ELR (cell line): ENCODE measurements at places on chromosomes 1 and 21.
A peak's percentile ranks its signal among the peaks of the same experiment; 100 is the strongest.

DNA sequence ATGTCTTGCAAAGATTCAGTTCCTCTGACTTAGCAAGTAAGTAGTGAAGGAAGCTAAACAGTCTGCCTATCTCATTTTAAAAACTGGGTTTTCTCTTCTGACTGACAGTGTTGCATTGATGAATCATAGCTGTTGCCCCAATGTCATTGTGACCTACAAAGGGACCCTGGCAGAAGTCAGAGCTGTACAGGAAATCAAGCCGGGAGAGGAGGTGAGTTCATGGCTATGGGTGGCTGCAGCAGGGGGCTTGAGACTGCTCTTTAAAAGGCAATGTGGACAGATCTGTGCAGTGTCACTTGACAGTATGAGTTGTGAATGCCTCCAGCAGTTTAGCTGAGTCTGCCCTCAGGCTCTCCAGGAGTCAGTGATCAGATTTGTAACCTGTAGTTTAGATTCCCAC lies 46.6 kb downstream of the SMYD2 start:
- no peak for DNase-seq

GRCh38 chr1:153390938-153391710 lies at the start of gene S100A8:
TSS of gene S100A8 (minus strand) at chr1:153391073. CDS start at chr1:153390535, 538 bp downstream.
- no peak for DNase-seq

DNA sequence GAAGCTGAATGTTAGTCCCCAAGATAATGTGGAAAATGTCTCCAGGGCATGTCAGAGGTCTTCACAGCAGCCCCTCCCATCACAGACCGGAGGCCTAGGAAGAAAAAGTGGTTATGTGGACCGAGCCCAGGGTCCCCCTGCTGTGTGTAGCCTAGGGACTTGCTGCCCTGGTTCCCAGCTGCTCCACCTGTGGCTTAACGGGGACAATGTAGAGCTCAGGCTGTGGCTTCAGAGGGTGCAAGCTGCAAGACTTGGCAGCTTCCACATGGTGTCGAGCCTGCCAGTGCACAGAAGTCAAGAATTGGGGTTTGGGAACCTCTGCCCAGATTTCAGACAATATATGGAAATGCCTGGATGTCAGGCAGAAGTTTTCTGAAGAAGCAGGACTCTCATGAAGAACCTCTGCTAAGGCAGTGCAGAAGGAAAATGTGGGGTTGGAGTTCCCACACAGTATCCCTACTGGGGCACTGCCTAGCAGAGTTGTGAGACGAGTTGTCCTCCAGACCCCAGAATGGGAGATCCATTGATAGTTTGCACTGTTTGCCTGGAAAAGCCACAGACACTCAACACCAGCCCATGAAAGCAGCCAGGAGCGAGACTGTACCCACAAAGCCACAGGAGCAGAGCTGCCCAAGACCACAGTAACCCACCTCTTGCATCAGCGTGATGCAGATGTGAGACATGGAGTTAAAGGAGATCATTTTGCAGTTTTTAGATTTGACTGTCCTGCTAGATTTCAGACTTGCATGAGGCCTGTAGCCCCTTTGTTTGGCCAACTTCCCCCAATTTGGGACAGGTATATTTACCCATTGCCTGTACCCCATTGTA lies 204.9 kb downstream of the MRPL39 start:
- DNase-seq, result no peak

- no peak for DNase-seq
Observed at GRCh38 chr1:229155472-229155871, 115.4 kb upstream of the RAB4A start.

- DNase-seq, result no peak
Observed at GRCh38 chr21:42608446-42608845, 45.0 kb upstream of the PDE9A start.

GRCh38 chr1:234875953-234876855 lies 252.4 kb downstream of the TOMM20 start:
- no peak for DNase-seq

DNA sequence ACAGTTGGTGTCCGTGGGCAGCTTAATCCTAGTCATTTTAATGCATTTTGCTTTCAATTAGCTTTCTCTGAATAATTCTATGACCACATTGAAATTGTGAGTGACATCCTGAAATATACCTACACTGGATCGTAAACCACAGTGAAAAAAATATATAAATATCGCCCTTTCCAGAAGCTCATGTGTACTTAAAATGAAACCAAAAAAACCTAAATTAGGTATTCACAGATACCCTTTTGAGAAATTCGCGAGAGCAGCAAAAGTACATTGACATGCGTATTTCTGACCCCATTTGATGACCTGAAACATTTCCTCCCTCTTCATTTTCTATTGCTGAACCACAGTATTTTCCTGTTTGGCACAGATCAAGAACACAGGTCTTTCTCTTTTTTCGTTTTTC lies 253.8 kb downstream of the LTN1 start:
- no peak for DNase-seq

GRCh38 chr1:110538921-110539320 lies 19.9 kb upstream of the KCNA10 start:
- DNase-seq, result no peak

DNA sequence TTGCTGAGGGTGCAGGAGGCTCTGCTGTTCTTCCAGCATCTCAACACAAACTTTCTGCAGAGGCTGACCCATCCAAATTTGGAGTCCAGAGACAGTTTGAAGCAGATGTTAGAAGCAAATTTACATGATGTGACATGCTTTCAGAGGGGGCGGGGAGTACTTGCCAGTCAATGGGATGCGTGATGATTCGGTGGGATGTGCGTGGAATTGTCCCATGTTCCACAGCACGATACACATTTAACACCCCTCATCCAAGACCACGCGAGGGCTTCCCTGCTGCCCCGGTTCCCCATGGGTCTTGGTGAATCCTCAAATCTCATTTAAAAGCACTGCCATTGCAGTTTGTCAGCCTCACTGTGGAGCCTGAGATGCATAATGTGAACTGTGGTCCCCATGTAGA lies 78.6 kb upstream of the TLR5 start:
- no peak for DNase-seq

GRCh38 chr1:84373436-84374141 lies 24.7 kb upstream of the DNASE2B start:
- no peak for DNase-seq

GRCh38 chr1:20367626-20368025 lies 77.0 kb downstream of the VWA5B1 start:
- DNase-seq, result no peak

GRCh38 chr1:169128562-169128961 lies 22.1 kb downstream of the ATP1B1 start:
- no peak for DNase-seq

GRCh38 chr1:96048572-96049212 lies 672.9 kb upstream of the PTBP2 start:
- no peak for DNase-seq

DNA sequence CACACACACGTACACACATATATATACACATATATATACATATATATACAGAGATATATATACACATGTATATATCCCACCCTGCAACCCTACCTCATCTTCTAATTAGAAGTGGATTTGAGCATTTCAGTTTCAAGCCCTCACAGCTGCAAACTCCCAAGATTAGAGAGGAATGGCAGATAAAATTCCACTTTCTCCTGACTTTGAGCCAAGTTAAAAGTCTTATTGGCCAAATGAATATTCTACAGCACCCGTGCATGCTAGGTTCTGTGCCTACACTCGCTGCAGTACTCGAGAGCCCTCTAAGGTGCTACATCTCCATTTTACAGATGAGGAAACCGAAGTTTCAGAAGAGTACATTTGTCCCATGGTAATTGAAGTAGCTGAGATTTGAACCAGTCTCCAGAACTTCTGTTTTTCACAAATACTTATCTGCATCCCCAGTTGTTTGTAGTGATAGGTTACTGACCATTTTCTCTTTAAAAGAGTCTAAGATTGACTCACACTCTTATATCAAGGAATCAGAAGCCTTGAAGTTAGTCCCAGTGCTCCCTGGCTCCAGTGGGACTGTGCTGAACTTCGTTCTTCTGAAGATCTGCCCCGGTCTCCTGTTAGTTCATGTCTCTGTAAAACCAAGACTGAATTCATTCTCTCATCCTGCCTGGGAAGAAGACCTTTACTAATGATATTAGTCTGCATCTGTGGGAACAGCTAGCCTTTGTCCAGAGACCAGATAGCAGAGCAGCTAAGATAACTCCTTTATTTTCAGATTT lies 292.1 kb downstream of the TM2D1 start:
- no peak for DNase-seq

- peak; percentile 50 for DNase-seq
Observed at GRCh38 chr1:91278754-91279153, 125.9 kb downstream of the HFM1 start.

DNA sequence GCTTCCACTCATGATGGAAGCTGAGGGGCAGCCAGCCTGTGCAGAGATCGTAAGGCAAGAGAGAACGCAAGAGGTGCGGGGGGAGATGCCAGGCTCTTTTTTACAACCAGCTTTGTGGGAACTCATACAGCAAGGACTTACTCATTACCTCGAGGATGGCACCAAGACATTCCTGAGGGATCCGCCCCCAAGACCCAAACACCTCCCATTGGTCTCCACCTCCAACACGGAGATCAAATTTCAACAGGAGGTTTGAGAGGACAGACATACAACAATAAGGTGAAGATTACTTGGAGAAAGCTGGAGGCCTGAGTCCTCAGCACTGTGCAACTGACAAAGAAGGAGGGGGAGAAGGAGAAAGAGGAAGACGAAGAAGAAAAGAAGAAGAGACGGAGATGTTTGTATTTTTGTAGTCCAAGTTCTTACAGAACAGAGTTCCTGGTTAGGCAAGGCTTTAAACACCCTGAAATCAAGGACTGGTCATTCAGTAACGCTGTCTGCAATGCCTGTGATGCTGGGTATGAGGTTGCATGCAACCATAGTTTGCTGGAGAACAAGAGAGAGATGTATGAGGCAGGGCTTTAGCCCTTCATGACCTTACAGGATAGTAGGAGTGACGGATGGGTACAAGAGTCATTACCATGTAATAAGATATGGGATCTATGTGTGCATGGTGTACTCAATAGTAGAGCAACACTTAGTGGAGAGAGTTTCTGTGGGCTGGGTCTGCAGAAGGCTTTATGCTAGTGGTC lies 19.7 kb upstream of the GALNT2 start:
- peak; percentile 2 for DNase-seq

DNA sequence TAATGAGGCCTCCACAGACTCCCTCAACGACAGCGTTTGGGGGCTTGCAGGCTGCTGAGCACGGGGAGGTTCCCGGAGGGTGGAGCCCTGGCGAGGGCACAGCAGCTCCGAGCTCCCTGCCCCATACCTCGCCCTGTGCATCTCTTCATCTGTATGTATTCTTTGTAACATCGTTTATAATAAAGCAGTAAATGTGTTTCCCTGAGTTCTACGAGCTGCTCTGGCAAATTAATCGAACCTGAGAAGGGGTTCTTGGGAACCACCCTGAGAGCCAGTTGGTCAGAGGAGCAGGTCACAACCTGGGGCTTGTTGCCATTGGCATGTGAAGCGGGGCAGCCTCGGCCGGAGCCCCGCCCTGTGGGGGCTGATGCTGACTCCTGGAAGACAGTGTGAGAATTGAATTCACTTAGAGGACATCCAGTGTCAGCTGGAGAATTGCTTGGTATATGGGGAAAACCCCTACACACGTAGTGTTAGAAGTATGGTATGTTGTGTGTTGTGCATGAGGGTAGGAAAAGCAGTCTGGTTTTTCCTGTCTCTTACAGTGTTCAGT lies 11.5 kb downstream of the SLC37A1 start:
- DNase-seq, result no peak

DNA sequence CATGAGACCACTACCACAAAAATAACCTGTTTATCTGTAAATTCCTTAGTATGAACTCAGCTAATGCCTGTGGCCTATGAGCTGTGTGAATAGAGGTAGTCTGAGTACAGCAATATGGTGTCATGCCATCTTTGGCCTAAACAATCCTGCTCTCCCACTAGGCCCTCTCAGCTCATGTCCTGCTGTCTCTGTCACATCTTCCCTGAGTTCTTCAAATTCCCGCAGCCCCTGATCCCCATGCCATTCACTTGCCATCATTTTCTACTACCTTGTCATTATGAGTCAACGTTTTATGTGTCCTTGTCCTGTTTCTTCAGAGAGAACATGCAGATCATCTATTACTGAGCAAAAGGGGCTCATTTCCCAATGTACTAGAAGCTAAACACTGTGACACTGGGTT lies 125.6 kb downstream of the SPATA46 start:
- no peak for DNase-seq

DNA sequence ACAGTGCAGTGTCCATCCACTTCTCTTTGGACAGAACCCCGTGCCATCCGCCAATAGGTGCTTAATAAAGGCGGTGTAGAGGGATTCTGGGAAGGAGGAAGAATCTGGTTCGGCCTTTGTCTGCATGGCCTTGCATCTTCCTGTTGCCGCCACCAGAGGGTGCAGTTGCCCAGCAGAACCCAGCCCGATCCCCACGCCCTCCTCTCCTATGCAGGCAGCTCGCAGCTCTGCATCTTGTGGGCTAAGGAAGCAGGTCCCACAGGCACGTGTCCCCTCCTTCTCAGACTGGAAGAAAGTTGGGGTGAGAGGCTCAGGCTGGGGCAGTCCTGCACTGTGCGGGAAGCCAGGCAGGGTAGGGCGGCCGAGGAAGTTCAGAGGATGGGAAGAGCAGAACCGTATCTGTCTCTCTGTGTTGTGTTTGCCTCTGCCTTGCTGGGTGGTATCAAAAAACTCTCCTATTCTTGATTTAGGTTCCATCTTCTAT lies 20.8 kb downstream of the NAV1 start:
- peak; percentile 90 for DNase-seq

DNA sequence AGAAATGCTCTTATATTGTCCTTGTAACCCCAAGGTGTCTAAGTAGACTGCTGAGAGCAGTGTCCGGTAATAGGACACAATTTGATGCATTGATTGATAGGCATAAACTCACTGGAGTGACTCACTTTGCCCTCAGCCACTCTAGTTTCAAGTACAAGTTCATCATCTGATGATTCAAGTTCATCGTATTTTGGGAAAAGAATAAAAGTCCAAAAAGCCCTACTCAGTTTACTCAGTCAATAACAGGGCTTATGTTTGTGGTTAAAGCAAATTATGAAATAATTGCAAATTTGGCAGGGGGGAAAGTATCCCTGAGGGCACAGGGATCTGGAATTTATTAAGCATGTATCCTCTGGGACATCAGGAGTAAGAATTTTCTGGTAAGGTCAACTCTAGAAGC lies 7.6 kb upstream of the ATF3 start:
- peak; percentile 40 for DNase-seq

DNA sequence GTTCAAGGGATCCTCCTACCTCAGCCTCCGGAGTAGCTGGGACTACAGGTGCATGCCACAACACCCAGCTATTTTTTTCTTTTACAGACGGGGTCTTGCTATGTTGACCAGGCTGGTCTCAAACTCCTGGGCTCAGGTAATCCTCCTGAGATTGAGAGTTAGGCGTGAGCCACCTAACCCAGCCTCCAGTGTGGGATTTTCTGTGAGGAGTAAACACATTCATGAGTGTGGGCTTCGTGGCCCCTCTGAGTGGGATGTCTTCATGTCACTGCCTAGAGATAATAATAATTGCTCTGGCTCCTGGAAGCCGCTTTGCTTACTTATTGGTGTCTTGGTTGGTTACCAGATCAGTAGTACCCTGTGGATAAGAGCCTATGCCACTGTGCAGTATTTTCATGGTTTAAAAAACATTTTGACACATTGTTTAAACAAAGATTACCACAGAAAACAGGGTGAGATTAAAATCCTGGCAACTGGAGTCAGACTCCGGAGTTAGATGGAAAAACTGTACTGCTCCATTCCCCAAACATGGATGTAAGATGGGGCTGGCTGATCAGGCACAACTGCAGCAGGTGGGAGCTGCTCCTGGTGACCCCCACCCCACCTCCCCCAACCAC lies 159.1 kb upstream of the RAB4A start:
- DNase-seq, result no peak

- DNase-seq, result peak; percentile 57
Observed at GRCh38 chr1:244049162-244050013, 1.7 kb upstream of the ZBTB18 start.

GRCh38 chr1:41160498-41161110 lies 81.5 kb downstream of the SCMH1 start:
- no peak for DNase-seq
